ENCODE measurements at places on chromosomes 11 and 22.

- no peak for DNase-seq
- H3K4me1 ChIP-seq: peaks cover 20% of the 10 kb centered on the region
- no peak overlapping the region for H3K27ac ChIP-seq
- H3K36me3 ChIP-seq: no peaks in the 10 kb centered on the region
Measured at GRCh38 chr11:45658292-45658991, 7.0 kb downstream of the CHST1 start.

- DNase-seq: no peak
- H3K27ac ChIP-seq: no peak overlapping the region
- H3K27me3 ChIP-seq: no peaks in the 10 kb centered on the region
- H3K4me1 ChIP-seq: no peaks in the 10 kb centered on the region
Measured at GRCh38 chr11:103970701-103971249, 65.7 kb upstream of the DDI1 start.

GRCh38 chr11:33884601-33885000 lies 7.3 kb downstream of the LMO2 start:
- no peak overlapping the region for H3K27ac ChIP-seq
- H3K27me3 ChIP-seq: peaks cover 84% of the 10 kb centered on the region
- no peak for DNase-seq

- no peaks in the 10 kb centered on the region for H3K27me3 ChIP-seq
- no peak for DNase-seq
- H3K36me3 ChIP-seq: peaks cover 10% of the 10 kb centered on the region
- peak overlapping the region; percentile 15 for H3K4me3 ChIP-seq
- peak overlapping the region; percentile 43 for H3K27ac ChIP-seq
Measured at GRCh38 chr22:45235851-45236342, 4.8 kb downstream of the KIAA0930 start.
